ENCODE measurements at places on chromosomes 11 and 22.

- no peak for DNase-seq
These were observed 313.6 kb downstream of the ETS1 start for GRCh38 chr11:128273736-128274135.

GRCh38 chr11:80843266-80843974, 1402.6 kb upstream of the TENM4 start:
- DNase-seq, result no peak

DNA sequence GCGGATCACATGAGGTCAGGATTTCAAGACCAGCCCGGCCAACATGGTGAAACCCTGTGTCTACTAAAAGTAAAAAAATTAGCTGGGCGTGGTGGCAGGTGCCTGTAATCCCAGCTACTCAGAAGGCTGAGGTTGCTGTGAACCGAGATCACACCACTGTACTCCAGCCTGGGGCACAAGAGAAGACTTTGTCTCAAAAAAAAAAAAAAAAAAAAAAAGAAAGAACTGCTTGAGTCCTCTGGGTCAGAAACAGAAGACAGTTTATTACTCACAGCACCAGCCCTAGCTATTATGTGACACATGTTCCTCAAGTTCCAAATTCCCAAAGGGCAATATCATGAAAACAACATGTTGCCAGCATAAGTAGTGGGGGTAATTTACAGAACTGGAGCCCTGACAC, 1014.1 kb upstream of the RAG2 start:
- DNase-seq, result no peak

DNA sequence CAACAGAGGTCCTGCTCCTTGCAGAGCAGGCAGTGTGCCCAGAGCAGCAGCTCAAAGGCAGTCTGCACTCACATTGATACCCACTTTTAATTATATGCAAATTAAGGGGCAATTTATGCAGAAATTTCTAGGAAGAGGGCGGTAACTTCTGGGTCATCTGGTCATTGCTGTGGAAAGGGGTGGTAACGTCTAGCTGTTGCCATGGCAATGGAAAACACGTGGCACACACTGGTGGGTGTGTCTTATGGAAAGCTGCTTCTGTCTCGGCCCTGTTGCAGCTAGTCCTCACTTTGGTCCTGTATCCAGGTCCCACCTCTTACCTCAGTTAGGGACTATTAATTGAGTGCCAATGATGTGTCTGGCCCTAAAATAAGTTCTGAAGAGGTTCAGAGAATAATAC, 36.8 kb downstream of the BARX2 start:
- no peak for DNase-seq

GRCh38 chr22:27668828-27669797, 132.4 kb downstream of the MN1 start:
- peak; percentile 86 for DNase-seq

GRCh38 chr11:65047581-65048422, 6.8 kb downstream of the SAC3D1 start:
- no peak for DNase-seq

- no peak for DNase-seq
These were observed 7.5 kb downstream of the MMP8 start for GRCh38 chr11:102717280-102717679.

DNA sequence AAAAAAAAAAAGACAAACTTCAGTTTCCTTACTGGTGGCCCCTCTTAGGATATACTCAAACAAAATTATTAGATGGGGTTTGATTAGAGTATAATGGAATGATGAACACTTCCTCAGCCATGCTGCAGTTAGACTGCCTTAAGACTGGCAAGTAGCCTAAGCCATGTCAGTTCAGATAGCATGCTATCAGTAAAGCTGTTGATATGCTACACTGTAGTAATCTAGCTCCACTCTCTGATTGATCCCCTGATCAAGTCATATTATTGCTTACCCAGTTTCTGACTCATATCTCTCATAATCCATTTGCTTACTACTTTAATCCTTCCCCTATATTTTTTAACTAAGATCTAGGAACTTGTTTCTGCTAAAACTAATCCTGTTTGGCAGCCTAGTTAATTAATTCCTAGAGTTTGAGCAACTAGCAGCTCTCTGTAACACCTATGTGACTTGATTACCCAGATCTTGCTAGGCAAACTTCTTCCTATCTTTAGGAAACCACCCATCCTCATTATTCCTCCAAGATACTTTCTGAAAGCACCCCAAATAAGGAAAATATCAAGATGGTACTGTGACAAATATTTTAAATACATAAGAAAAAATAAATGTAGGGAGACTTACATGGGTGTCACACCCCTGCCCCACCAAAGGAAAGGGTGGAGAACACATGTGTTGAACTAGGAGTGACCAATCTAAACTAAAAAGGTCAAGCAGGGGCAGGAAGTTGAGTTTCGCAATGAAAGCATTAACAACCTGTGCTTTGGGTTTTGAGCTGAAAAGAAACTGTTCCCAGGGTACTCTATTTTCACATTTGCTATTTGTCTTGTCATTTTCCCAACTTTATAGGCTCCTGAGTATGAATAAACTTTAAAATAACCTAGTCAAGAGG, 43.2 kb downstream of the PIK3C2A start:
- DNase-seq, result peak; percentile 44

DNA sequence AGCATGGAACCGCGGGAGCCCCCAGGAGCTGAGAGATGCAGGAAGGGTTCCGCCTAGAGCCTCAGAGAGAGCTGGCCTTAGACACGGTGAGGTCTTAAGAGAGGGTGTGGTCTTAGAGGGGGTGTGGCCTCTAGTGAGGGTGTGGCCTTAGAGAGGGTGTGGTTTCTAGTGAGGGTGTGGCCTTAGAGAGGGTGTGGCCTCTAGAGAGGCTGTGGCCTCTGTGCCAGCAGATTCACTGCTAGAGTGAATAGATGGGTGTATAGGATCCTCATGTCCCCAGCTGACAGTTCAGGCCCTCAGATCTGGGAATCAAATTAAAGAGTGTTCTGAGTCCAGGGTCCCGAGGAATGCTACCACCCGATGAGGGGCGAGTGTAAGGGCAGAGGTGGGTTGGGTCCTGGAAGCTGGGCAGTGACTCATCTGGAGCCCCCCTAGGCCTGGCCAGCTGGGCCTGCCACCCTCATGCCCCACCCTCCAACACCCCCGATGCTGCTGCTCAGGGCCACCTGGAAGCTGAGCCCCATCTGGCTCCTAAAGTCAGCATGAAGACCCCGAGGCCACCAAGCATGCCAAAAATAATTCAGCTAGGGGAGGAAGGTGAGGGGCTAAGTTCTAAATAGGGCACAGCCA, 49.5 kb downstream of the IGF2 start:
- DNase-seq, result peak; percentile 60

GRCh38 chr11:76212086-76213035, 6.1 kb upstream of the WNT11 start:
- no peak for DNase-seq

- DNase-seq, result peak; percentile 99
These were observed 27.6 kb upstream of the CD44 start for GRCh38 chr11:35111161-35112055.

GRCh38 chr22:36562261-36562835, 33.4 kb upstream of the EIF3D start:
- DNase-seq, result peak; percentile 12

- DNase-seq, result peak; percentile 62
These were observed 22.2 kb downstream of the TSKU start for GRCh38 chr11:76805206-76805913.

- DNase-seq, result no peak
These were observed 34.3 kb upstream of the PRODH start for GRCh38 chr22:18970176-18970947.

DNA sequence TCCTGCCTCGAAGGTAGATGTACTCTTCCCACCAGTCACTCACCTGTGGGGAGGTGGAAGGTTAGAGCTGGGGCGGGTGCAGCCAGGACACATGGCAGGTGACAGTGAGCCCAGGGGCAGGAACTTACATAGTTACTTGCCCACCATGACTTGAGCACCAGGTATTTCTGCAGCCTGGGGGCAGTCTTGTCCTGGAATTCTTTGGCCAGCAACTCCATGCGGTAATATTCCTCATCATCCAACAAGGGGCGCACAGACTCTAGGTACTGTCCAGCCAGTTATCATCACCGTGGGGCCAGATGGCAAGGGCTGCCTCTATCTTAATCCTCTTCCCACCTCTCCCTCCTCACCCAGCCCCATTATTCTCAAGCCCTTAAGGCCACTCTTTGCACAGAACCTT, 2.2 kb downstream of the CPT1B start:
- peak; percentile 68 for DNase-seq

GRCh38 chr11:10444725-10445315, 10.2 kb upstream of the AMPD3 start:
- no peak for DNase-seq

GRCh38 chr22:26447584-26448329, 18.7 kb downstream of the ASPHD2 start:
- DNase-seq, result no peak

- no peak for DNase-seq
These were observed 248.0 kb downstream of the ST3GAL4 start for GRCh38 chr11:126603486-126603885.

DNA sequence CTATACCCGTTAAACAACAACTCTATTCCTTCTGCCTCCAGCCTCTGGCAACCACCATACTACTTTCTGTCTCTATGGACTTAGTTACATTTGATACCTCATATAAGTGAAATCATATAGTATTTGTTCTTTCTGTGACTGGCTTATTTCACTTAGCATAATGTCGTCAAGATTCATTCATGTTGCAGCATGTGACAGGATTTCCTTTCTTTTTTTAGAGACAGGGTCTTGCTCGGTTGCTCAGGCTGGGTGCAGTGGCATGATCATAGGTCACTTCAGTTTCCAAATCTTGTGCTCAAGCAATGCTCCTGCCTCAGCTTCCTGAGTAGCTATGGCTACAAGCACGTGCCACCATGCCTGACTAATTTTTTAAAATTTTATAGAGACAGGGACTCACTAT, 29.4 kb upstream of the SORL1 start:
- DNase-seq, result no peak

- DNase-seq, result peak; percentile 89
These were observed 138.1 kb downstream of the SLC1A2 start for GRCh38 chr11:35281169-35281688.

All from amniotic epithelial cell (primary cell).